ENCODE measurements at places on chromosomes 4 and X. TPM values are rescaled to one million over a fixed set of nuclear protein-coding genes. Genes with fewer than 3 reads are reported as not detected.

MID2 gene
- total RNA-seq = 15.0 TPM

UGT2A3 gene
- not detected for total RNA-seq

ARHGAP6 gene
- 58.0 TPM for total RNA-seq

KCNE5 gene
- 0.31 TPM for total RNA-seq

PWWP3B gene
- 0.73 TPM for total RNA-seq

AKAP4 gene
- total RNA-seq = not detected

MOB1B gene
- total RNA-seq = 6.9 TPM

PDE6B gene
- not detected for total RNA-seq

DDIT4L gene
- total RNA-seq = 2.7 TPM

ZNF330 gene
- 13.0 TPM for total RNA-seq

Data from cardiac ventricle fibroblast (primary cell).